ENCODE measurements at places on chromosomes 4 and X.

GRCh38 chr4:21596521-21596920 lies 352.1 kb downstream of the KCNIP4 start:
- DNase-seq: no peak

GRCh38 chr4:63728480-63729177 lies 680.6 kb downstream of the TECRL start:
- DNase-seq: no peak

- DNase-seq: no peak
These were observed 237.6 kb downstream of the SCFD2 start for GRCh38 chr4:53128231-53128630.

DNA sequence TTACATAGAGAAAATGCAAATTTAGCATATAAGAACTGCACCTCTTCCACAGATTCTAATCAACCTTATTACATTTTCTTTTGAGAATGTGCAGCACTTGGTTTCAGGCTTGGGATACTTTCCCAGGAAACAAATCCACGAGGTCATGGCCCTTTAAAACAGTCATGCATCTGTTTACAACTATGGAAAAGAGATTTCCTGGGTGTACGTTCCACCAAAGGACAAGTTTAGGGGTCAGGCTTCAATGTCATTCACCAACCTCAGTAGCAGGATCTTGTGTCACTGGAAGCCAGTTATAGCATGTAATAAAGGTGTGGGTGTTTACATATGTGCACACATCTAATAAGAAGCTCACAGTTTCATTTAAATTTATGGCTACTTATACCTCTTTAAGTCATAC lies 30.7 kb downstream of the EREG start:
- no peak for DNase-seq

- DNase-seq: no peak
These were observed 159.8 kb downstream of the RASL11B start for GRCh38 chr4:53021754-53022512.

- no peak for DNase-seq
These were observed 56.7 kb upstream of the HUWE1 start for GRCh38 chrX:53743244-53743643.

GRCh38 chrX:103584596-103584995 lies 719 bp upstream of the TCEAL4 start:
- DNase-seq: no peak

DNA sequence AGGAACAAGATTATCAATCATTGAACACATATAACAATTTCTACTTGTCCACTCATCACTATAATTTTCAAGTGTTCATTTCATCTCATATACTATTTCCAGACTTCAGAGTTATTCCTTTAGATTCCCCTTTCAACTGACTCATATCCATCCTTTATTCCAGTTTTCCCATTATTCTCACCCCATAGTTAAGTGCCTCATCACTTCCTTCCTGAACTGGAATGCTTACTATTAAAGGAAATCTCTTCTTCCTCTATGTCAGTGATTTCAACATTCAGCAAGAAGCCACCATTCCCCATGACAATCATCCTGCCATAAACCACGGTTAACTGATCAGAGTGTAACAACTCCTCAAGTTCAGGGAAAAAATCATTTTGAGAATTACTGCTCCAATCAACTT lies 198.9 kb downstream of the FBXO8 start:
- DNase-seq: peak; percentile 50

DNA sequence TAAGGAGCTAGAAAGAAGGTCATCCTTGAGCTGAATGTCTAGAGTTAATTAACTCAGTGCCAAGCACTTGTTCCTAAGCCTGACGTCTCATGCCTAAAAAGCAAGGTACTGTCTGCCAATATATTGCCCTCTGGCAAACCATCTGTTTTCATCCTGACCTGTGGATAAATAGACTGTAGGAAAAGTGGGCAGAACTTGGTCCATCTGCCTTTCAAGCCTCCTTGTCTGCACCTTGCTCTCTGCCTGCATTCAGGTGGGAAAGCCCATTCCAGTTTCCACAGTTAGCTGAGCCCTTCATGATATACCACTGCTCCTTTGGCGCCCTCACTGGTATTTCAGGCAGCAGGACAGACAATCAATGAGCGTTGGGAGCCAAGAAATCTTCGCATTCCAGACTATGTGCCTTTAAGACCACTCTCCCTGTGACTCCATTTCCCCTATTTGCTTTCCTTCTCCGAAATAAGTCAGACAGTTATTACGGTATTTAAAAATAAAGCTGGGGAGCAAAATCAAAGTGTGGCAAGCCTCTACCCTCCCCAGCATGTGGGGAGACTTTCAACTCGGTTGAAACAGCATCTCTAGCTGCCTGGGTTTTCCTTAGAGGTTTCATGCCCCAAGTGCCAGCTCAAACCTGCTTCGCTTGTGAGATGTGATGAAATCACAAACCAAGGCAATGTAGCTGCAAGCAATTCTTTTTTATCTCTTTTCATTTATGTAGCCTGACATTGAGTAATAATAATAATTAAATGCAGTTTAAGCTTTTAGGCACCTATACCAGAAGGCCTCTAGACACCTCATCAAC lies 2.5 kb upstream of the CCDC149 start:
- no peak for DNase-seq

DNA sequence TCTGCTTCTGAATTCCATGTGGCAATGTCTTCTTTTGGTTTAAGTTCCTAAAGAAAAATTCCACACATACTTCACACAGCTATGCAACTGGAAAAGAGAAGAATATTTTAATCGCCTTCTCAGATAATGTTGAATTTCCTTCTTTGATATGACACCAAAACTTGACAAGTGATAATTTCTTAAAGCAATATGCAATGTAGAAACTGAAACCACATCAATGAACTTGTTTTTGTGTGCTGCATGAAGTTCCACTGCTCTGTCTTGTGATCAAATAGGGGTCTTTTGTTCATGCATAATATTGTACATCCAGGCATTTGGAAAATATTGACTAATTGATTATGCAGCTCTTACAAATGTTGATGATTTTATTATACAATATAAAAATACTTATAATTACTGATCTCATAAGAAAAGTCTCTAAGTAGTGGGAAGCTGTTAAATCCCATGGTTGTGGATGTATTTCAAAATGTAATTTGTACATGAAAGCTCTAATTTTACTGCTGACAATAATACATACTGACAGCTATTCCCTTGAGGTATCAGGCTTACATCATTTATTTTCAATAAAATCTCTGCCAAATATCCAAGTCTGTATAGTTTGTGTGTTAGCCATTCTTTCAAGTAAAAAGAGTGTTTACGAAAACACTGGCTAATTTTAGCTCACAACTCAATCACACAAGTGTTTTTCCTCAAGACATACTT lies 56.5 kb downstream of the AGA start:
- DNase-seq: no peak

- DNase-seq: no peak
These were observed 43.7 kb upstream of the NDP start for GRCh38 chrX:44016906-44017305.

- DNase-seq: no peak
These were observed 581.8 kb downstream of the NLGN4X start for GRCh38 chrX:5646818-5647217.

GRCh38 chr4:145861336-145862318 lies 77.0 kb downstream of the ZNF827 start:
- no peak for DNase-seq

DNA sequence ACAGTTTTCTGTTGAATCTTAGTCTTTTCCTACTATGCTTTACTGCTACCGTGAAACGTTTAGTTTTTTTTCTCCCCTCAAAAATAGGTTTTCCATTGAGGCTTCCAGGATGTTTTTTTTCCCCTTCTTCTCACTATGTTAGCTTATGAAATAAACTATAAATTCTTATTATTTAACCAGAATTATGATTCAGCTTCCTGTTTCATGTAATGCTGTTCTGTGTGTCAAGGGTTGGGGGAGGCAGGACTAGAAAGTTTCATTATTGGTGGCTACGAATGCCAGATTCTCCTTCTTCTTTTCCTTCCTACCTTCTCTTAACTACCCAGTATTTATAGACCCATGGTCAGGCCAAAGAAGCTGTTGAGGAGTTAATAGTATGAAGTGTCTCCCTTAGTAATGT lies 11.8 kb downstream of the CLCN5 start:
- no peak for DNase-seq

DNA sequence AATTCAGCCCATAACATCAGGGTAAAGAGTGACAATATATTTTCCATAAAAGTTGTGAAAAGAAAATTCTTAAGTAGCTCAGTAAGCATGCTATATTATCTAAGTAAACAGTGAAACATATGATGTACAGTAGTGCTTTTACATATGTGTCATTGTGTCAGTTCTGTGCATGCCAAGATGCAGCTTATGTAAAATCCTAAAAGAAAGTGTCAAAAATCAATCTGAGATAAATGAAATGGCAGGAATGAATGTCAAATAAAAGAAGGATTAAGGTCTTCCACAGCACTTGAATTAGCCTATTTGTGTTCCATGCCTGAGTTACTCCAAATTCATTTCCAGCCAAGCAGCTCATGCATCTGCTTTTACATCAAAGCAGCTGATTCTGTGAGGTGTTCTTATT lies 452.7 kb upstream of the HS3ST1 start:
- DNase-seq: no peak

All from kidney capillary endothelial cell (primary cell).